Stimulated activated CD4-positive, alpha-beta T cell treated with anti-CD3 and anti-CD28 coated beads, Interleukin-1b, Interleukin-23, amount 100 ng/mL, for 4 hours (primary cell): ENCODE measurements at places on chromosomes 5 and 9.

GRCh38 chr5:109580225-109580624 lies 109.5 kb upstream of the MAN2A1 start:
- DNase-seq = no peak

GRCh38 chr9:76620996-76621395 lies 143.2 kb upstream of the PCA3 start:
- no peak for DNase-seq

GRCh38 chr5:18653216-18653752 lies 1019.0 kb downstream of the TAF11L14 start:
- no peak for DNase-seq

GRCh38 chr5:68200288-68200687 lies 15.3 kb upstream of the PIK3R1 start:
- no peak for DNase-seq

GRCh38 chr5:111232311-111233051 lies 8.3 kb downstream of the CAMK4 start:
- no peak for DNase-seq

GRCh38 chr5:3304346-3304745 lies 291.3 kb upstream of the IRX1 start:
- no peak for DNase-seq

- DNase-seq = no peak
Measured at GRCh38 chr5:43691893-43692292, 88.9 kb downstream of the NNT start.

GRCh38 chr9:95585824-95586223 lies 69.1 kb upstream of the PTCH1 start:
- DNase-seq = no peak

- DNase-seq = no peak
Measured at GRCh38 chr5:1936413-1936812, 53.7 kb upstream of the IRX4 start.

GRCh38 chr5:86977190-86977589 lies 290.5 kb upstream of the RASA1 start:
- no peak for DNase-seq

- DNase-seq = no peak
Measured at GRCh38 chr5:171127314-171127713, 181.7 kb upstream of the TLX3 start.

GRCh38 chr5:141869514-141869913 lies 8.7 kb downstream of the PCDH1 start:
- DNase-seq = no peak

- DNase-seq = no peak
Measured at GRCh38 chr5:163642904-163643303, 137.5 kb downstream of the MAT2B start.

DNA sequence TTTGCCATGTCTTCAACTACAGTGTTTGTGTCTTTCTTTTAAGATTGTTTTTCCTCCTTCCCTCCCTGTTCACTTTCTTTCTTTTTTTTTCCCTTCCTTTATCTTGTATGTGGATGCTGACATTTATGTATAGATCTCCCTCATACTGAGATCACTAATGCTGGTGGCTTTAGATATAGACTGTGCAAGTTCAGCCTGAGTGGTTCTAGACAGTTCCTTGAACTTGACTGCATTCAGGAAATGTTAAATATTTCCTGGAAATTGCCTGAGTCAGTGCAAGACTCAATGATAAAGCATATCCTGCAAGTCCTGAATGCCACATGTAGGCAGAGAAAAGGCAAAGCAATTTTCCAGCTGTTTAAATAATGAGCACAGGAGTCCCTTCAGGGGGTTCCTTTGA lies 182.5 kb upstream of the NR3C1 start:
- DNase-seq = no peak

DNA sequence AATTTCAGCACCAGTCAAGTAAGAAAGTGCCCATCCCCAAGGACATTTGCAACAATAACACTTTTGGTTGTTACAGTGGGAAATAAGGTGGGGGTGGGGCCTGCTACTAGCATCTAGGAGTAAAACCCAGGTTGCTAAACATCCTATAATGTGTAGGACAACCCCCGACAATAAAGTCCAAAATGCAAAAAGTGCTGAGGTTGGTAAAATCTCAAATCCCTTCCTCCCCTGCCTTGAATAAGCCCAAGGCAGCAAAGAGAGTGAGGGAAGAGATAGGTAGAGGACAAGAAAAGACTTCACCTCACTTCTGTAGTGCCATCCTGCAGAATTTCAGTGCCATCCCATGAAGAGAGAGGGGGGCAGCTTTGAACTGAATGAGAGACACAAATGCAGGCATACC lies 117.5 kb upstream of the NIPBL start:
- DNase-seq = no peak

DNA sequence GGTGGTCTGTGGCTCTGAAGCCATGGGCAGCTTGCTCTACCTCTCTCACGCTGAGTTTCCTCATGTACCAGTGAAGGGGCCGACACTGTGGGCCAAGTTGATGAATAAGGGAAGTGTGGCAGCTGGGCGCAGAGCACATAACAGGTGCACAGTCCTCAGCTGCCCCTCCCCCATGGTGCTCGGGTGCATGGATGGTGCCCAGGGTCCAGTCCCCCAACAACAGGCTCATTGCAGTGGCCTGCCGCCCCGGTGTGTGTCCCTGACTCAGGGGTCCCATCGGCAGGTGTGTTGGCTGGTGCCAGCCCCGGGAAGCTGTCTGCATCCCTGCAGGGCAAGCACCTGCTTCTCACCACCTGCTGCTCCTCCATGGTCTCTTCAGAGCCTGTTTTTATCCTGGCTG lies 36.6 kb downstream of the COL5A1 start:
- no peak for DNase-seq

- DNase-seq = no peak
Measured at GRCh38 chr9:122020398-122020797, 72.7 kb downstream of the TTLL11 start.

DNA sequence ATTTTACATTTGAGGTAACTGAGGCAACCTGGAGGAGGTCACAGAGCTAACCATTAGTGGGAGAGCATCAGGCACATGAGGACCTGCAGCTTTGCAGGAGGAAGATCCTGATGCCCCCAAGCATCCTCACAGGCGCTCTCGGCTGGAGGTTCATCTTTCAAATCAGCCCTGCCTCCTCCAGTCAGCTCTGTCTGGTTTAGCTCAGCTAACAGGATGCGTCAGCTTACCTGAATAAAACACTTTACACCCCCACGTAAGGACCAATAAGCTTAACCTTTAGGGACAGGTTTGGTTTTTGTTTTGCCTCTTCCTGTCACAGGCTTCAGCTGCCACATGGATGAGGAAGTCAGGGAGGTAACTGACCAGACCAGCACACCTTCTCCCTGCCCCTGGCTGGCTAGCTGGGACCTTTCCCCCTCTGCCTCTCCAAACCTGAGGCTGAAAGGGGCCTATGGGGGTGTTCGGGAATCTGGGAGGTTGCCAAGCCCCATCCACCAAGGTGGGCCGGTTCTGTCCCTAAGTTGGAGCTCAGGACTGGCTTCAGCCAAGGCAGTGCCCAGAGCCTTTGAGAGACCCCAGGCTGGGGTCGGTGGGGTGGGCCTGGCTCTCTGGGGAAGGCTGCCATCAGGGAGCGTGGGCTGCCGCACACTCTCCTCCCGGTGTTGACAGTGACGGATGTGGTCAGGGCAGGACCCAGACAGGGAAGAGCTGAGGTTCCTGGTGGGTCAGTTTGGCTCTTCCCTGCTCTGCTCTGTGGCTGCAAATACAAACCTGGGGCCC lies 20.0 kb upstream of the FCN1 start:
- DNase-seq = no peak

GRCh38 chr5:56112526-56113121 lies 117.9 kb upstream of the IL6ST start:
- DNase-seq = no peak

- DNase-seq = peak; percentile 12
Measured at GRCh38 chr9:21611891-21612290, 129.8 kb upstream of the IFNE start.

DNA sequence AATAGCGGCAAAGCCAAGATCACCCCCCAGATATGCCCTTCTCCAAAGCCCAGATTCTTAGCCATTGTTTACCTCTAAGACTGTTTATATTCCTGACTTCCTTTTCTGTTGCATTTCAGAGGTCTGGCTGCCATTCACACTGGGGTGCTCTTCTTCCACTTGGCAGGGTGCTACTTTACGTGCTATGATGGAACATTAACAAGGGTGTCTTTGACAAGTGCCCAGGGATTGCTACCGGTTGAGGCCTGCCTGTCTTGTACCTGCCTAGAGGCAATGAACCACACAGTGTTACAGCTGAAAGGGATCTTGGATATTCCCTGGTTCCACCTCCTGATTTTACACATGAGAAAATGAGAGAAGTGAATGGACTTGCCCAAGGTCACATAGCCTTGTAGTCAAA lies 352.1 kb upstream of the KIF2A start:
- DNase-seq = no peak

GRCh38 chr5:25357605-25358004 lies 712.8 kb upstream of the CDH10 start:
- DNase-seq = no peak

- no peak for DNase-seq
Measured at GRCh38 chr9:130537346-130538050, 41.9 kb upstream of the FUBP3 start.

DNA sequence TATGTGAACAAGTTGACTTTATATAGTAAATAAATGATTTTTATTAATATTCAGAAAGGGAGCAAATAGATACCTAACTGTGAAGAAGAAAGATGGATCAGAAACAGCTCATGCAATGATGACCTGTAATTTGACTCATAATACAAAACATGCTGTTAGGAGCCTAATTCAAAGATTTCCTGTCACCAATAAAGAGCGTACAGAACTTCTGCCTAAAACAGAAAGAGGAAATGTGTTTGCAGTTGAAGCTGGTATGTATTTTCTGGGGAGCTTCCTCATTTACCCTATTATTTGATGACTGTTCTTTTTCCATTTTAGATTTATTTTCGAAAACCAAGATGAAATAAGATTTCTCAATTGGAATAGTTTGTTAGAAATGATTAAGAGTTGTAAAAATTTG lies 11.4 kb downstream of the YTHDC2 start:
- no peak for DNase-seq

- DNase-seq = no peak
Measured at GRCh38 chr9:105438141-105438806, 9.6 kb upstream of the FSD1L start.

DNA sequence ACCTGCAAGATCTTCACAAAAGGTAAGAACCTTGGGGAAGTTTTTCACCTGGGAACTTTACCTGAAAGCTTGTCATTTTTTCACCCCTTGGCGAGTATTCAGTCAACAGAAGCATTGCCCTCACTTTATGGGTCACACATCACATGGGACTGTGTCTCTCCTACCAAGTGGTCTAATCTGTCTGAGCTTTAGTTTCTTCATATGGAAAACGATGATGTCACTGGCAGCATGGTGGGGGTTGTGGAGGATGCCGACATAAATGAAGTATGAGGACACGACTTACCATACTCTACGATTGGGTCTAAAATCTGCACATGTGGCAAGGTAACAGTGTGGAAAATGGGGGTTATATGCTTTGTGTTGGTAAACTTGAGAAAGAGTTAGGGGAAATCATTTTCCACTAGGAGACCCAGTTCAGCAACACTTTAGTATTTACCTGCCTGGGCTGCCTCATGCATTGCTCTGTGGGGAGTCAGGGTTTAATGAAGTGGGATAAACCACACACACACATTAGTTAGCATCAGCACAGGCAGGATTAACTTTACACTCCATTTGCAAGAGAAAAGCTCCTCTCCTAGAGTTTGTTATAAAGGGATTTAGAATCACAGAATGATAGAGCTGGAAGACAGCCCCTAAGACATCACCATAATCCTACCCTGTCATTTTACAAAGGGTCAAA lies 19.8 kb upstream of the PAX5 start:
- no peak for DNase-seq

DNA sequence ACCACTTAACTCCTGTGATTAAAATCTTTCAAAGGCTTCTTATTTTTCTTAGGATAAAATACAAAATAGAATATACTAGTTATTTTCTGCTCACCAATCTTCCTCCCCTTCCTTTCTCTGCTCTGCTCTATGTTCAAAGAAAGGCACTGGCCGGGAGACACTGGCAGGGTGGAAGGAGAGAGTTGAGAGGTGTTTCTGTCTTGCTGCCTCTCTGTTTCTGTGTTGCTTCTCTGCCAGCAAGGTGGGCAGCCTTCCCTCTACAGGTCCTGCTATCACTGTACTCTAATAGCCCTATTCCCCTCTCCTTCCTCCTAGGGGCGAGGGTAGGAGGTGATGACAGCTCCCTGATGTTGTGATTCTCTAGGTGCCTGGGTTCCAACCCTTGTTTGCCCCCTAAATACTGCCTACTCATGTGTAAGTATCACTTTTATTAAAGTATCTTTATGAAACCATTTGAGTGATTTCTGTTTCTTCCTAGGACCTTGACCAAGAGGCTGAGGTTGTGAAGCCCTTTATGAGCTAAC lies 515.1 kb downstream of the TLE4 start:
- DNase-seq = no peak

- no peak for DNase-seq
Measured at GRCh38 chr5:115723220-115723619, 93.2 kb downstream of the CDO1 start.
